ENCODE measurements at places on chromosomes 3 and 15.
A peak's percentile ranks its signal among the peaks of the same experiment; 100 is the strongest.

GRCh38 chr3:188257384-188258026 is 103.5 kb downstream of the LPP start:
- no peak for DNase-seq

- DNase-seq: no peak
Measured at GRCh38 chr3:39106281-39106811, 1.1 kb downstream of the GORASP1 start.

GRCh38 chr3:154050216-154050615 is 71.0 kb upstream of the ARHGEF26 start:
- DNase-seq: no peak

DNA sequence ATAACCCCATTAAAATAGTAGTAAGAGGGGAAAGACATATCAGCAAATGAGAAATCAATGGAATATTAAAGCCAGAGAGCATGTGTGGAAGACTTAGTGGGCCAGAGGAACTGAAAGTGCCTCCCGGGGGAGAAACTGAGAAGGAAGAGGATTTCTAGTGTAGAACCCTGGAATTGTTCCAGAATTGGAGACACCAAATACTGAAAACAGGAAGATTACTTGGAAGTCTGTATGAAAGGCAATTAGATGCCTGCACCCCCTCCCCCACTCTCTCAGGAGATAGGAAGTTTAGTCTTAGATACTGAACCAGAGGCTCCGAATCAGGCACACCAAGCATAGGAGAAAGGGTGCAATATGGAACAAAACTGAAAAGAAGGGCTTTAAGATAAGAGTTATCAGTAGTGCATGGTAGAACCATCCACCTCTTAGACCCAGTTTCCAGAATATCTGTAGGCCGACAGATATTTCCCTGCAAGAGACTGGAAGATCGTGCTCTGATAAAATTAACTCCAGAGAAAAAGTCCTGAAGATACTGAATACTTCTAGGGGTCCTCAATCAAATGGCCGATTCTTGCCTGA is 32.4 kb downstream of the KLHL18 start:
- DNase-seq: no peak

DNA sequence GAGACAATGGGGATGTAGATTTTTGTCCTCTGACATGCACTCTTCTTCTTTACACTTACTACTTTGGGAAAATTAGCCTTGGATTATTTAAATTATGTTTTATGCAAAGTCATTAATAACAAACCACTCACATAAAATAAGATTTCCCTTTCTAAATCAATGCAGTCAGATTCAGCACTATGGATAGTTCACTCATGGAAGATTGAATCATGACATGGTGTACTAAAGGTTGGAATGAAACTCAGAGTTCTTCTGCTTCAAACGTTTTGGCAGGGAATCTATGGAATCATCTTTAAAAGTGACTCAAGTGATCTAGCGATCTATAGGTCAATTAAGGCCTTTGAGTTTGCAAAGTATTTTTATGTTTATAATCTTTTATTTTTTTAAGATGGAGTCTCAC is 154.3 kb downstream of the KCNMB2 start:
- no peak for DNase-seq

DNA sequence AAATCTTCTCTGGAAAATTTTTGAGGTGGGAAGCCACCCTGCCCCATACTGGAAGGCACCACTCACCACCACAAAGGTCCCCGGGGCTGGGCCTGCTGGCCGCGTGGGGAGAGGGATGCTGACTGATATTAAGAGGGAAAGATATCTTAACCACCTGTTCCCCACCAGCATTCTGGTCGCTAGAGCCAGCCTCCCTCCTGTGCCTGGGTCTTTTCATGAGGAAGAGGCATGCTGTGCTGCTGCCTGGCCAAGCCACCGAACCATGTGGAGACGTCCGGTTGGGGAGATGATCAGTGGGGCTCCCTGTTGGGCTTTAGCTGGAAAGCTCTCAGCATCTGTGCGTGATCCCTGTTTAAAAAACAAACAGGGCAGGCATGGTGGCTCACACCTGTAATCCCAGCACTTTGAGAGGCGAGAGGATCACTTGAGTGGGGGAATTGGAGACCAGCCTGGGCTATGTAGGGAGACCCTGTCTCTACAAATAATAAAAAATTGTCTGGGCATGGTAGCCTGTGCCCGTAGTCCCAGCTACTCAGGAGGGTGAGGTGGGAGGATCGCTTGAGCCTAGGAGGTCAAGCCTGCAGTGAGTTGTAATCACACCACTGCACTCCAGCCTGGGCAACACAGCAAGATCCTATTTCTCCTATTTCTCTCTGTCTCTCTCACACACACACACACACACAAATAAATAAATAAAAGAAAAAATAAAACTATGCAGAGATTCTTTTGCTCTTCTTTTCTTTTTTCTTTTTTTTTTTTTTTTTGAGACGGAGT is 1.0 kb downstream of the KLHL18 start:
- DNase-seq: no peak

DNA sequence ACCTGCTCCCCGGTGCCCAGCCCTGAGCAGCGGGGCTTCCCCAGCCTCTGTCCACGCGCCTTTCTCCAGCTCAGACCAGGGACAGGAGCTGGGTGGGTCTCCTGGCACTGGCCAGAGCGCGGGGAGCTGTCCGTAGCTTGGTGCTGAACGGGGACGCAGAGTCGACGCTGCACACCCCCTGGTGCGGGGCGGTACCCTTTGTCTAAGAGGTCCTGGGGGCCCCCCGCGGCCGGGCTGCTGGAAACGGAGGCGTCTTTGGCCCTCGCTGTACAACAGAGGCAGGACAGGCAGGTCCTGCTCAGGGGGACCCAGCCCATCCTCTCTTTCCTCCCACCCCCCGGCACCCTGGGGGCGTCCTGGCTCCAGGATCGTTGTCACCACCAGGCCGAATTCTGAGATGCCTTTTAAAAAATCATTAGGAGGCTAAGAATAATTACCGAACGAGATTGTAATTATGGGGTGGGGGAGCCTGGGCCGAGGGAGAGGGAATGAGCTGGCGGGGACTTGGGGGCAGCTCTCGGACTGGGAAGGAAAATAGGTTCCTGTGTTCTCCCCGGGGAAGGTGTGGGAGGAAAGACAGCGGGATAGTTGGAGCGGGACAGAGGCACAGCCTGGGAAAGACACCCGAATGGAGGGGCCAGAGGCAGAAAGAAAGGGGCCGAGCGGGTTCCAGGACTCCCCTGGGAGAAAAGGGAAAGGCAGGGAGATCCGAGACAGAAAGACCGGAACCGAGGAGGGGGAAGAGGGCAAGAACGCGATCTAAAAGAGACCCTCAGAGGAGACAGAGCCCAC is 4.1 kb upstream of the SKOR1 start:
- no peak for DNase-seq

DNA sequence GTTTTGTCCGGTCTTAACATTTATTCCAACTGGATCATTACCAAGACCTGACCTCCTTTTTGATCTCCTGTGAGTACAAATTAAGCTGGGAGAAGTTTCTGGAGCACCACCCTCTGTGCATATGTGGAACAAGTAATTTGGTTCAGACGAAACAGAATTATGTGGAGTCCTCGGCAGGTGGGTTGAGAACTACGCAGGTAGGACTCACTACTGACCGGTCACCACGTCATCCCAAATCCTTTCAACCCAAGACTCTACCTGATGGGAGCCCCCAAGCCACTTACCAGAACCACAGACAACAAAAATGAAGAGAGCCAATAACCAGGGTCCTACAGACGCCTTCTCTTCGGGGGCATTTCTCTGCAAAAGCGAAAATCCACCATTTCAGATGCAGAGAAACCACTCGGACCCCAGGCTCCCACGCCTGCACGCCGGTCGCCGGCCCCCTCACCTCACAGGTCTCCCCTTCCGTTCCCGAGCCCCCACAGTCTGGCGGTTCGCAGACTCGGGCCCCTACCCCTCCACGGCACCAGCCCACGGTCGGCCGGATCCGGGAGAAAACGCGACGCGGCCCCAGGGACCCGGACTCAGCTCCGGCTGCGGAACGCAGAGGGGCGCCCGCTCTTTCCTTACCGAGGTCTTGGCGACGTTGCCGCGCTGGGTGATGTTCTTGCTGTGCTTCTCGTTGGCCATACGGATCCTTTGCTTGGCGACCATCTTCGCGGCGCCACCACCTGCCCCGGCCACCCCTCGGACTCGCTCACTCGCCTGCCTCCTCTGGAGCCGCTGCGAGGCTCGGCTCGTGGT is 674 bp downstream of the SERP1 start:
- DNase-seq: peak; percentile 14

DNA sequence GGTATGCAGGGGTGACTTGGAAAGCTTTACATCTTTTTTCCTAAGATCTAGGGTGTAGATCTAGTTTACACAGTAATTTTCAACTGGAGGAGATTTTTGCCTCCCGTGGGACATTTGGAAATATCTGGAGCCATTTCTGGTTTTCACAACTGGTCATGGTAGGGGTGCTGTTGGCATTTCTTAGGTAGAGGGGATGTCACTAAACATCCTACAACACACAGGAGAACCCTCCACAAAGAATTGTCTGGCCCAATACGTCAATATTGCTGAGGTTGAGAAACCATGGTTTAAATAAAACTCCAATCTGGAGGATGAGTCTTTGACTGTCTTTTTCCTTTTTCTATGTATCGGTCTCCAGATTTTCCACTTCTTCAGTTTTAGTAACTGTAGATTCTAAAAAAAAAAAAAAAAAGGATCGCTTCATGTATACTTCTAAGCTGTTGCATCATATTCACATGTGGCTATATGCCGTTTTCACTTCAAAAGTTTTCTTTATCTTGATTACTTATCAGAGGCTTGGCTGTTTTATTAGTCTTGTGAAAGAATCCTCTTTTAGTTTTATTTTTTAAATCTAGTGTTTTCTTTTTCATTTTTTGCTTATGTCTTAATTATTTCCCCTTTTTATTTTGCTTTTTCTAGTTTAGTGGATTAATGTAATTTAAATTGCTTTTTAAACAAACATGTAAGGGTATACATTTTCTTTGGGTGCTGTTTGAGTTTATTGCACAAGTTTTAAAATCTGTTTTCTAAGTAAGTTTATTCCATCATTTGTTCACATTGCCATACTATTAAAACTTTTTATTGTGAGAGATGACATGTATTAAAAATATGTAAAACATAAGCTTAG is 21.2 kb downstream of the UBE2Q2 start:
- no peak for DNase-seq

DNA sequence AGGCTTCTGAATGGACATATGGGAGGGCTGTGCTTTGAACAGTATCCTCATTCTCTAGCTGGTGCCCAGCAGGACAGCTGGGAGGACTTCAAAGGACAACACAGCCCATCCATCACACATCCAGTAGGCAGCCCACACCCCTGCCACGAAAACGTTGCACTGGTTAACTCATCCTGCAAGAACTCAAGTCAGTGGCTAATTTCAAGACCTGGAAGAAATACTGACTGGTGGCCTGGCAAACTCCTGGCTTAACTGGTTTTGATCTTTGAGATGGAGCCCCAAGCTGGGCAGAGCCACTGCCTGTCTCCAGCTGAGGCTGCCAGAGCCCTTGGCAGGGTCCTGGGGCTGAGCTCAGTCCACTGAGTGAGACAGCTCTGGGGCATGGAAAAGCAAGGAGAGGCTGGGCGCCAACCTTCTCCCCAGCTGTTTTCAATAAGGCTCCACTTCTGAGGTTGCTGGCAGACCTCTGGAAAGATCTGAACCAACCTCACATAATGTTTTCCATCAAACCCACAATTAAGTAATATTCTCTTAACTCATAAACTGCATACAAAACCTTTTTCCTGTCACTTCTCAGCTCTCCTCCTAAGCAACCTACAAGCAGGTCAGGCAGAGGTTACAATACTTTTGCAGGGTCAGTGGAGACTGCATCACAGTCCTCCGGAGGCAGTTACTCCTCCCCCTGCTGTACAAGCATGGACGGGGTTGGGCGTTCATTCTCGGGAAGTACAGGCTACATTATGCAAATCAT is 110.3 kb downstream of the MYLK start:
- DNase-seq: no peak
